Hindlimb muscle (tissue), 1 donor: ENCODE measurements at places on chromosomes 13 and 19.

DNA sequence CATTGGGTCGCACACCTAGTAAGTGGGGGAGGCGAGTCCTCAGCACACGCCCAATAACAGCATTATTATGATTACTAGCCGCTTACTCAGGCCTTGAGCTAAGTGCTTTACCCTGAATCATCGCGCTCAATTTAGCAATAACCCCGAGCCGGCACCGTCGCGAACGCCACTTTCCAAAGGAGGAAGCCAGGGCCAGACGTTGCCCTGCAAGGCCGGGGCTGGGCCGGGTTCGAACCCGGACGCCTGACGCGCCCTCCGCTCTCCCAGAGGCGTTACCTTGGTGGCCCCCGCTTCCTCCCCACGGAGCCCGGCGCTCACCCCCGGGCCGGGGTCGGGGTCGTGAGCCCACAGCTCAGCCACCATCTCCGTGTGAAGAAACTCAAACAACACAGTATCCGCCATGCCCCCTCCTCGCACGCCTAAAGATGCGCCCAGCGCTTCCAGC is at the start of gene TRAPPC6A:
TRAPPC6A (minus strand) TSS at position 421 of the 445 bp plus-strand sequence; CDS start at position 402, 19 bp downstream.
- DNase-seq, result no peak

DNA sequence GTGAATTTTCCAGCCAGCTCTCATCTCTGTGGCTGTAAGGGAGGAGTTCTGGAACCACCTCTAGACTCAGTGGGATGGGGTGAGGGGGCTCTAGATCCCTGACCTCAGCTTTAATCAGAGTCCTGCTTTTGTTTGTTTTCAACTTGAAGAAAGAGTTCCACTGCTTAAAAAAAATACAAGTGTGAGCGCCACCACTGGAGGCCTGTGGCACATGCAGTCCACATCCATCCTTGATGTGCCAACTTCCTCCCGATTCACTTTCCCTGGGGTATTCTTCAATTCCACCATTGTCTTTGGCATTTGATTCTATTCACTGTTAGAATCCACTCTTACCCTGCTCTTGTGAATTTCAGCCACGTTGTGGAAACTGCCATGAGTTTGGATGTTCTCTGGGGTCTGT is 62.4 kb upstream of the GJB6 start:
- DNase-seq, result no peak

DNA sequence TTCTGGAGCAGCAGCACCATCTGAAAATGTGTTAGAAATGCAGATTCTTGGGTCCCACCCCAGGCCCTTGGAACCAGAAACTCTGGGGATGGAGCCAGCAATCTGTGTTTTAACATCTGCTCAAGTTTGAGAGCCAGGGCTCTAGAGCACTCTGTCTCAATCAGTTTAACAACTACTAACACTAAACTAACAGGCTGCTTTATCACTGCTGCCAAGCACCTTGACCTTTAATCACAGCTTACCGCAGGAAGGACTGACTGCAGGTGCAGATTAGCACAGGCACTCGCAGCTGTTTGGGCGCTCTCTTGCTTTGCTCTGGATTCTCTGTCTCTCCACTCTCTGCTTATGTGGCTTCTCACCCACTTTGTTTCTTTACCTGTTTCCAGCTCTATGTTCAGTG is 163.5 kb downstream of the MTUS2 start:
- no peak for DNase-seq

DNA sequence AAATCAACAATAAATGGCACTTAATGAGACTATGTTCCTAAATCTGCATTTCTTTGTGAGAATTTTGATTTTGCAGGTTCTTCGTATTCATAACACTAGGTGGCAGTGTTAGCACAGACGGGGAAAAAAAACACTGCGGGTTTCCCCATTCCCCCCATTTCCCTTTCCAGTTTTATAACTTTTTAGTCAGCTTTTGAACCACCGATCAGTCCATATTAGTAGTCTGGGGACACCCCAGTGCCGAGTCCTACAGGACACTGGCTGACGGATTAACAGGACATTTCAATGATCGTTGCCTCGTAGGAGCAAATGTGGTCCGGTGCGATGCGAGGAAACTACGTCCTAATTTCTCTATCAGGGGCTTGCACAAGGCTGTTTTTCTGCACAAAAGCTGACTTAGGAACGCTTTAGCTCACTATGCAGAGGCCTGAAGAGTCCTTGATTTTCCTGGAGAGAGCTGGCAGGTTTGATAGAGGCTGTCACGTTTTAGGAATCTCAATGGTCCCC is 234.3 kb downstream of the LMO7 start:
- DNase-seq, result peak; percentile 66

- DNase-seq, result peak; percentile 71
Observed at GRCh38 chr13:37450276-37450675, 148.3 kb downstream of the POSTN start.

GRCh38 chr19:18972851-18973250 is 31.8 kb upstream of the HOMER3 start:
- DNase-seq, result no peak

DNA sequence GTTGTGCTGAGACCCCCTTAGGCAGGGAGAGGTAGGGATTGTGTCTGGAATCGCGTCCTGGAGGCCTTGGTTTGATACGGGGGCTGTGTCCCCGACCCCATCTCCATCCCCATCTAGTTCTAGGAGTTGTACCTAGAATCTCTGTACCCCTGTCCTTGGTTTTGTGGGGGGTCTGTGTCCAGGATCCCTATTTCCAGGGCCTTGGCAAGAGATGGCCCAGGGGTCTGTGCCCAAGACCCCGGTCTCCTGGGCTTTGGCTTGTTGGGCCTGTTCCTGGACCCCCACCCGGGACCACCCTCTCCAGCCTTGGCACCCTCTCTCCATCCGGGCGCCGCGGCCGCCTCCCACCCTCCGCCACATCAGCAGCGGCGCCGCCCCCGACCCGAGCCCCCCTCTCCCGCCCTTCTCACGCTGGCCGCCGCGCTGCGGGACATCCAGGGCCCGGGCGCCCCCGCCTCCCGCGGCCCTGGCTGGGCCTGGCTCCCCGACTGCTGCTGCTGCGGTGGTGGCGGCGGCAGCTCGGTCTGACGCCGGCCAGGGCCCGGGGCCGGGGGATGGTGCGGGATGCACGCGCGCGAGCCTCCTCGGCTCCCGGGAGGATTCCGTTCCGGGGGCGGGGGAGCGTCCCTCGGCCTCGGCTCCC is at the start of gene NUMBL:
NUMBL (minus strand) TSS at position 602 of the 643 bp plus-strand sequence; CDS start at position 434, 168 bp downstream.
- DNase-seq, result peak; percentile 92

DNA sequence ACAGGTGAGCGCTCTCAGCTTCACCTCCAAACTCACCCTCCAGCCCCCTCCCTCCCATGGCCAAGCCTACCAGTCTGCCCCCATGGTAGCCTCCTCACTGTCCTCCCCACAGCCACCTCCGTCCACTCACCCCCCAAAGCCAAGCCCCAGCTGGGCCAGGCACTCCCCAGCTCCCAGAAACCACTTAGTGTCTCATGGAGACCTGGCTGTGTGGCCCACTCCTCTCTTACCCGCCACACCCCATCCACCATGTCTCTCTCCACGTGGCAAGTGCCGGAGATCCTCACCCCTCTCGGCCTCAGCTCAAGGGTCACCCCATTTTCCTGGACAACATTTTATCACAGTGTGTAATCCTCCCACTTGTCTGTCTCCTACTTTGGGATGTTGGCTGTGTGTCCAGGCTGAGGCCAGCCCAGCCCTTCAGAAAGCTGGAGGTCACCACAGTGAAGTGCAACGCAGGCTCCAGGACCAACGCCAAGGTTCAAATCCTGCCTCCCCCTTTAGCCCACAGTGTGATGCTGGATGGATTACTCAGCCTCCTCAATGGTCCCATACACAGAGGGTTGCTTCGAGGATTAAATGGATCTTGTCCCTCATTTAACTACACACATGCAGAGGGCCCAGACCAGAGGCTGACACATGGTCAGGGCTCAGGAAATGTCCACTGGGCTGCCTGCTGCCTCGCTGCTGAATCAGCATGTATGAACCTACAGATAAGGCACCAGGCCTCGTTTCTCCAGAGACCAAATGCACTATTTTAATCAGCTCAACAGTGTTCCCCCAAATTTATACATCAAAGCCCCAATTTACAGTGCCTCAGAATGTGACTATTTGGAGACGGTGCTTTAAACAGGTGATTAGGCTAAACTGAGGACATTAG is 71.3 kb downstream of the CEBPG start:
- no peak for DNase-seq

GRCh38 chr13:21872795-21873194 is 201.9 kb downstream of the FGF9 start:
- no peak for DNase-seq

GRCh38 chr13:50452756-50453155 is 390.7 kb downstream of the DLEU7 start:
- DNase-seq, result no peak

- no peak for DNase-seq
Observed at GRCh38 chr19:46970815-46971214, 48.8 kb upstream of the NPAS1 start.

DNA sequence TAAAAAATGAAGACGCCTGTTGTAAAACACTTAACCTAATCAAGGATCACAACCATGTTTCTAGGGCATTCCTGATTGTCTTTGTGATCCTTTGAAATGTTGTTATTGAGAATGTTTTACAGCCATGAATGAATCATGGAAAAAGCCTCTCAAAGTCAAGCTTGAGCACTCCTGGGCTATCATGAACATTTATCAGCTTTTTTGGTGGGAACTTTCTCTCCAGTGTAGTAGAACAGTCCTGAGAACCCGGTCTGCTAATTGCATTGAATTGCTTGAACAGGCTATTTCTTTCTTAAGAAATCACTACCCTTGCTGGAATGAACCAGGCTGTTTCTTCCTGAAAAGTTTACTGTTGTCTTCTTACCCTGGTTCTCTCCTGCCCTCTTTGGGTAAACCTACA is 516.5 kb downstream of the FGF9 start:
- DNase-seq, result no peak

DNA sequence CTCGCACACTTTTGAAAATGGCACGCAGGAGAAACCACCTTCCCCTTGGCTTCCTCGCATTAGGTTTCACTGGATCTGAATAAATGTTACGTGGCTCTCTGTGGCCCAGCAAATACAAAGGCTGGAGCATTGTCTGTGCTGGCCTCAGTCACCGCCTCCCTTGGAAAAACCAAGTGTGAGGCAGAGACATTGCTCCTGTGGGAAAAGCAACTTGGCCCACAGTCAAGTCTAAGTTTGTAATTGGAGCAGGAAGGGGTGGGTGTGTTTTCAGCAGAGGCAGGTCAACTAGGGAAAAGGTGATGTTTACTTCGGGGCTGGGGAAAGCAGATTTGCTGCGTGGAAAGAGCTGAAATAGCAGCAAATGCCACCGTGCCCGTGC is 101.6 kb downstream of the IRS2 start:
- peak; percentile 41 for DNase-seq

GRCh38 chr19:5138606-5139582 is 170.0 kb downstream of the KDM4B start:
- DNase-seq, result no peak

- DNase-seq, result no peak
Observed at GRCh38 chr19:48051335-48052033, 7.6 kb upstream of the CABP5 start.

DNA sequence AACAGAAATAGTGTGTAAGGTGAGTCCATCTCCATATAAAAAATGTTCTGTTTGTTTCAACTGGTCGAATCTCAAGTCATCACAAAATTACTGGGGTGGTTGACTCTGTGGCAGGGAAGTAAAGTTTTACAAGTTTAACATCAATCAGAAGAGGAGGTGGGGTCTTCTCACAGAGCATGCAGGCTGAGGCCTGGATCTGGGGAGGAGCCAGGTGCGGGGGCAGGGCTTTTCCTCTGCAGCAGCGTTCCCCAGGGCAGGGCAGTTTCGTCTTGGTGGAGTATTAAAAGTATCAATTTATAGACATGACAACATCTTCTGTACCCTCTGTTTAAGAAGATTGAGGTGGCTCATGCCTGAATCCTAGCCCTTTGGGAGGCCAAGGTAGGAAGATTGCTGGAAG is 68.8 kb downstream of the SLC7A9 start:
- DNase-seq, result no peak

DNA sequence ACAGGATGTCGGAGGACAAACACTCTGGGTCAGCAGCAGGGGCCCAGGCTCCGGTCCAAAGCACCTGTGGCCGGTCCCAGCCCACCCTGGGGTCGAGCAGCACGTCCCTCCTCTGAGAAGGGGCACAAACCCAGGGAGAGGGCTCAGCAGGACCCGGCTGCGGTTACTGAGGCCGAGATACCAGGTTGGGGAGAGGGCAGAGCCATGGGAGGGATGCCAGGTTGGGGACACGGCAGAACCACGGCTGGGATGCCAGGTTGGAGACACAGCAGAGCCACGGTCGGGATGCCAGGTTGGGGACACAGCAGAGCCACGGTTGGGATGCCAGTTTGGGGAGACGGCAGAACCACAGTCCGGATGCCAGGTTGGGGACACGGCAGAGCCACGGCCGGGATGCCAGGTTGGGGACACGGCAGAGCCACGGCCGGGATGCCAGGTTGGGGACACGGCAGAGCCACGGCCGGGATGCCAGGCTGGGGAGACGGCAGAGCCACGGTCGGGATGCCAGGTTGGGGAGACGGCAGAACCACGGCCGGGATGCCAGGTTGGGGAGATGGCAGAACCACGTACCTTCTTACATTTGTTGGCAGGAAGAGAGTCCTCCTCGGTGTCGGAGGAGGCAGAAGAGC is 18.5 kb downstream of the MIER2 start:
- no peak for DNase-seq

DNA sequence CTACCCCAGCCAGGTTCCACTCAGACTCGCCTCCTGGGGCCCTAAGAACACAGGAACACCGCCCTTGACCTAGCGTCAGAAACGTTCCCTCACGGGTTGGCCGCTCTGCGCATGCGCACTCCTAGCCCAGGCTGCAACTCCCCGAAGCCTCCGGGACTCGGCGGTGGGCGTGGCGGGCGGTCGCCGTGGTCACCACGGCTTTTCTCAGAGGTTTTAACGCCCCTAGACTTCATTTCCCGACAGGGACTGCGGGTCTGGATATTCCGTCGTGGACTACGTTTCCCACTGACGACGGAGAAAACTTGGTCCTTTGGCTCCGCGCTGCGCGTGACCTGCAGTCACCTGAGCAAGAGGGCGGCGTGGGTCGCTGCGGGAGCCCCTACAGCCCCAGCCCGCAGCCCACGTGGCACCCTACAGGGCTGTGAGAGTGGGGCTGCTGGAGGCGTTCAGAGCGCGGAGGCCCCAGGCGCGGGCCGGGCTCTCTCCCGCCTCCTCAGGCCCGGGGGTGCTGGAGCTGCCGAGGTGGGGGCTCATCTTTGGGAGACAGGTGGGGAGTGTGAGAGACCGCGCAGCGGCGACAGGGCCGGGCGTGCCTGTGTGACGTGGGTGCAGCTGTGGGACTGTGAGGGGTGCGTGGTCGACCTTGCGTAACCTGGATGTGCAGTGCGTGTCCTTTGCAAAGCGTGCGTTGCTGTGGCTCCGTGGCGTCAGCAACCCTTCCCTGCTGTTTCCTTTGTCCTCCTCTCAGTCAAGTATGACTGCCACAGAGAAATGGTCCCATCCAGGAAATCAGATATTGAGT is 38.0 kb upstream of the ZNF573 start:
- peak; percentile 84 for DNase-seq

- DNase-seq, result no peak
Observed at GRCh38 chr19:9531933-9532332, 6.5 kb downstream of the ZNF426 start.

- DNase-seq, result no peak
Observed at GRCh38 chr13:64684685-64685431, 2545.3 kb downstream of the PCDH9 start.
